ENCODE measurements at places on chromosomes 4 and X.
A peak's percentile ranks its signal among the peaks of the same experiment; 100 is the strongest.

DNA sequence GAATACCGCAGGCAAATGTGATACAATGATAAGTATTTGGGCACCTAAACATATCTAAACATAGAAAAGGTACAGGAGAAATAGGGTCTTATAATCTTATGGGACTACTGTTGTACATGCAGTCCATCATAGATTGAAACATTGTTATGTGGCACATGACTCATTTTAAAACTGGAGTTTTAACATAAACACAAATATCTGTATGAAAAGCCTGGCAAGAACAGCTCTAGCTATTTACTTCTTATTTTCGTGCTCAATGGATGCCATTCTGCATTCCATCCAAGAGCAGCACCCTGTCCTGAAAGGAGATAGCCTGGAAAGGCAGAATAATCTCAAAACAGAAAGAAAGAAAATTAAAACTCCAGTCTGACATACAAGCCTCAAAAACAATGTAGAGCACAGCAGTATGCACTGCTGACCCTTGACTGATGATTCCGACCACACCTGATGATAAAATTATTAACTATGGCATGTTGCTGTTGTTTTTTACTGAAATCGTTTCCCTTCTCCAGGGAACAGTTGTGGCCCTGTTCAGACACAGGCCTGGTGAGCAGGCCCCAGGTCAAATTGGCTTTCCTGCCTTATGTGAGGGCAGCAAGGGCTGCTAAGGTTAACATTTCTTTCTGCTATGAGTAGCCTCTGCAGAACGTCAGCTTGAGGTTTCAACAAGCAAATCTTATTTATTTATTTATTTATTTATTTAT, 152.7 kb downstream of the APBB2 start:
- DNase-seq = no peak

DNA sequence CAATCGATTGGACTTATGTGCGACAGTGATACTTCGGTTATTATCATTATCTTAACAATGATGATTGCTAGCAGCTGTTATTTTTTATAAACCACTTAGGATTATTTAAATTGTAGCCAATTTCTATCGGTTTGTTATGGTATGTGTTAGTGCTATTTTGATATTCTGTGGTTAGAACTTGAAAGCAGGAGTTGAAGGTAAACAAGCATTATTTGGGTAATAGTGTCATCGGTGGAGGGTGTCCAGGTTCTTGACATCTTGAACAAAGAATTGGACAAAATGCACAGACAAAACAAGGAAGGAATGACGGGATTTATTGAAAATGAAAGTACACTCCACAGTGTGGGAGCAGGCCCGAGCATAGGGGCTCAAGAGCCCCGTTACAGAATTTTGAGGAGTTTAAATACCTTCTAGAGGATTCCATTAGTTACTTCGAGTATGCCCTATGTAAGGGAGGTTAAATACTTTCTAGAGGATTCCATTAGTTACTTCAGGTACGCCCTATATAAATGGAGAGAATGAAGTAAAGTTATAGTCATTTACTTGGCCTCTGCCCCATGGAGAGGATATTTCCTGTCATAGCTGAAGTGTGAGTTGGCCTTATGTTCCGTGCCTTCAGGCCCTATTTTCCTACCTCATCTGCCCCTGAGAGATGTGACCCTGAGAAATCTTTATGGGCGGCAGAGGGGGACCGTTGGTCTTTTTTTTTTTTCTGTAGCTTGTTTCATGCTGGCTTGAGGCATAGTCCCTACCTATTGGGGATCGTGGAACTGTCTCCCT, 13.1 kb downstream of the MOB1B start:
- no peak for DNase-seq

GRCh38 chrX:42269186-42269585, 345.8 kb upstream of the CASK start:
- DNase-seq = no peak

DNA sequence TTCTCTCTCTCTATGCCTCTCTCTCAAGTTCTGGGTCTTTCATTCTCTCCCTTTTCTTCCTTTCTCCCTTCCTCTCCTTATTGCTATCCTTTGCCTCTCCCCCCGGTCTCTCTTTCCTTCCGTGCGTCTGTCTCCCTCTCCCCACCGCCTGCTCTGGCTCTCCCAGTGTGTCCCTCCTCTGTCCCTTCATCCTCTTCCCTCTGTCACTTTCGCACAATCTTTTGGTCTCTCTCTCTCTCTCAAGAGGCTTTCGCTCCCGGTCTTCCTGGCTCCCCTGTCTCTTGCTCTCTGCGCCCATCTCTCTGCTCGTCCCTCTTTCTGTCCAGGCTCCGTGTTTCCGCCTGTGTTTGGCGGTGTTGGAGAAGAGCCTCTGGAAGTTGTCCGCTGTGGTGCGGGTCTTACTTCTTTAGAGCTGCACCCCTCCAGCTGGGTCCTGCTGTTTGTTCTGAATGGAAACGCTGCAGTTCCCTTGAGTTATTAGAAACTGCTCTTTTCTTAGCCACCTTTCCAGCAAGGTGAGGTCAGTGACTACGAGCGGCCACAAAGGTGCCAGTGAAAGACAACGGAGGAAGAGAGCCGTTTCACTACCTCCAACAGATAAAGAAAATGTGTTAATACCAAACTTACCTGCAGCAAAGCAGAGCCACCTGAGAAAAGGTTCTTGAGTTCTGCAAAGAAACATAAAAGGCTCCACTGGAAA, 1.1 kb downstream of the BMPR1B start:
- no peak for DNase-seq

- DNase-seq = peak; percentile 90
Observed at GRCh38 chr4:153084980-153085630, 119.1 kb upstream of the TRIM2 start.

- DNase-seq = no peak
Observed at GRCh38 chr4:11894221-11894620, 465.5 kb upstream of the HS3ST1 start.

GRCh38 chr4:151215295-151215694, 61.7 kb upstream of the PRSS48 start:
- DNase-seq = no peak

DNA sequence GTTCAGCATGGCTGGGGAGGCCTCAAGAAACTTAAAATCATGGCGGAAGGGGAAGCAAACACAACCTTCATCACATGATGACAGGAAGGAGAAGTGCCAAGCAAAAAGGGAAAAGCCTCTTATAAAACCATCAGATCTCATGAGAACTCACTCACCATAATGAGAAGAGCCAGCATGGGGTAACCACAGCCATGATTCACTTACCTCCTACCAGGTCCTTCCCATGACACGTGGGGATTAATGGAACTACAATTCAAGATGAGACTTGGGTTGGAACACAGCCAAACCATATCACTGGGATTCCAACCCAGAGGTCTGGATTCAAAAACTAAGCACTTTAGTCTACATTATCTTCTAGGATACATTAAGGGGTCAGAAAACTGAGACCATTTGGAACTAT, 609.6 kb upstream of the SPANXN1 start:
- no peak for DNase-seq

GRCh38 chrX:54825716-54826438, 18.3 kb downstream of the MAGED2 start:
- DNase-seq = no peak

DNA sequence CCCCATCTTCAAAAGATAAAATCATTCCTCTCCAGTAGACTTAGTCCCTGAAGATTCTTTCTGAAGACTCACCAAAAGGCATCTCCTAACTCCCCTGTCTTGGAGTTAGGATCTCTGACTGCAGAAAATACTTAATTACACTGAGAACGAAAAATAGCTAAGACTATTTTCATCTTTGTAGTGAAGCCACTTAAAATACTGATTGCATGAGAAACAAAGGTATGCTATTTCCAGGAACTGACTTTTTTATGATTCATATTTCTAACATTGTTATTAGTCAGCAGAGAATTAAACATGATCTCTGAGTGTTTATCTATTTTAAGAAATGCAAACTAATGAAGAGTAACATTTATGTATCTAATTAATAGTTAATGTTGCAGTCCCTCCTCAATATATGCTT, 71.8 kb upstream of the NR3C2 start:
- DNase-seq = no peak

DNA sequence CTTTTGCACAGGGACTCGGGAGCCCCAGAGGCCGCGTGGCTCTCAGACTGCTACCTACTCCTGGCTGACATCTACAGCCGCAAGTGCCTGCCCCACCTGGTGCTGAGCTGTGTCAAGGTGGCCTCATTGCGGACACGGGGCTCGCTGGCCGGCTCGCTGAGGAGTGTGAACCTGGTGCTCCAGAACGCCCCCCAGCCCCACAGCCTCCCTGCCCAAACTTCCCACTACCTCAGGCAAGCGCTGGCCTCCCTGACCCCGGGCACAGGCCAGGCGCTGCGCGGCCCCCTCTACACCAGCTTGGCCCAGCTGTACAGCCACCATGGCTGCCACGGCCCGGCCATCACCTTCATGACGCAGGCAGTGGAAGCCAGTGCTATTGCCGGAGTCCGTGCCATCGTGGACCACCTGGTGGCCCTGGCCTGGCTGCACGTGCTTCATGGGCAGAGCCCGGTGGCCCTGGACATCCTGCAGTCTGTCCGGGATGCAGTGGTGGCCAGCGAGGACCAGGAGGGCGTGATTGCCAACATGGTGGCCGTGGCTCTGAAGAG, 28.8 kb downstream of the SH3TC1 start:
- no peak for DNase-seq

- DNase-seq = no peak
Observed at GRCh38 chrX:9351126-9351525, 113.7 kb upstream of the TBL1X start.

DNA sequence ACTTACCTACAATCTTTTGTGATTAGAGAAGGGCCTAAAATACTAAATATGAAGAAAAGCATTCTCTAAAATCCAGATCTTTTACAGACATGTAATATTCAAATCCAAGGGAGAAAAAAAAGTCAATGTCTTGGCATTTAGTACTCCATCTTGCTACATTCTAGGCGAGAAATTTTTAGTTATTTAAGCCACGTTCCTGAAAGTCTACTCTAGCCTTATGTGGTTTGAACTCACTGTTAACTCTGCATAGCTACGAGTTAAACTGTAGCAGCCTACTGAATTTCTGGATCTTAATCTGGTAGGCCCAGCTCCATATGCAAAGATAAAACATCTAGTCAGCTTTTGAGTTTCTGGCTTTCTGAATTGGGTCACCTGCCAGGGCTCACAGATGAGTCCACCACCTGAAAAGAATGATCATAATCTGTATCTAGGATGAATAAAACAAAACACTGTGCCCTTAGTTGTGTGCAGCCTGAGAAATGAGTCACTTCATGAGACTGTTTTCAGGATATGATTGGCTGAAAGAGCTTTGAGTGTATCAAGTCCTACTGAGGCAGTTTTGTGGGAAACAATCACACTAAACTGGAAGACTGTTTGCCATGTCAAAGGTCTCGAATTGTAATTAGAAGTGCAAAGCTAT, 3.2 kb upstream of the NEK1 start:
- no peak for DNase-seq

DNA sequence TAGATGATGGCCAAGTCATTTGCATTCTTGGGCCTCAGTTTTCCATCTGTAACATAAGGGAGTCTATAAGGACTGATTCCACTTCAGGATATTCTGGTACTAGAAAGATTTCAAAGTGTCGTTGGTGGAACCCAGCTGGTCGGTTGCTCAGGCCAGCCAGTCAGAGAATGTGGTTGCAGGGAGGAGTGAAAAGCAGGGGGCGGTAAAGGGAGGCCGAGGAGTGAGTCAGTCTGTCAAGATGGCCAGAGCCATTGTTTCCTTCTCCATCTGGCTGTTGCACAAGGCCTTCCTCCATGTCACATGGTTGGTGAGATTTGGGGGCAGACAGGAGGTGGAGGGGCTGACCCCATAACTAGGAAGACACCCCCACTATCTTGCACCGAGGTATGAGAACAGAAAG, 38.2 kb downstream of the STARD8 start:
- DNase-seq = no peak

- no peak for DNase-seq
Observed at GRCh38 chr4:153212736-153213135, 8.5 kb downstream of the TRIM2 start.

- DNase-seq = no peak
Observed at GRCh38 chrX:30504309-30504708, 73.3 kb downstream of the TASL start.

GRCh38 chr4:16814361-16814760, 84.1 kb downstream of the LDB2 start:
- DNase-seq = no peak

GRCh38 chrX:72027914-72028307, 103.8 kb downstream of the RTL5 start:
- no peak for DNase-seq

- no peak for DNase-seq
Observed at GRCh38 chr4:75643651-75644050, 13.3 kb upstream of the CDKL2 start.

DNA sequence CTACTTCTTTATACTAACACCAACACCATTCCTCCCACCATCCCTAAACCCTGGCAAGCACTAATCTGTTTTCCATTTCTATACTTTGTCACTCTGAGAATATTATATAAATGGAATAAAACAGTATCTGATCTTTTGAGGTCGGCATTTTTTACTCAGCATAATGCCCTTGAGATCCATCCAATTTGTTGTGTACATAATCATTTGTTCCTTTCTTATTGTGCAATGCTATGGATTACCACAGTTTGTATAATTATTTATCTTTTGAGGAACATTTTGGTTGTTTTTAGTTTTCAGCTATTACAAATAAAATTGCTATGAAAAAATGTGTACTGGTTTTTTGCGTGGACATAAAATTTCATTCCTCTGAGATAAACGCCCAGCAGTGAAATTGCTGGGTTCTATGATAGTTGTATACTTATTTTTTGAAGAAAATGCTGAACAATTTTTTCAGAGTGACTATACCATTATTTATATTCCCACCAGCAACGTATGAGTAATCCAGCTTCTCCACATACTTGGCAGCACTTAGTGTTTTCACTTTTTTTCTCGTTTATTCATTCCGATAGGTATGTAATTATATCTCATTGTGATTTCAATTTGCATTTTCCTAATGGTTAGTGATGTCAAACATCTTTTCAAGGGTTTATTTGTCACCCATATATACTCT, 154.3 kb upstream of the DCAF8L1 start:
- no peak for DNase-seq

DNA sequence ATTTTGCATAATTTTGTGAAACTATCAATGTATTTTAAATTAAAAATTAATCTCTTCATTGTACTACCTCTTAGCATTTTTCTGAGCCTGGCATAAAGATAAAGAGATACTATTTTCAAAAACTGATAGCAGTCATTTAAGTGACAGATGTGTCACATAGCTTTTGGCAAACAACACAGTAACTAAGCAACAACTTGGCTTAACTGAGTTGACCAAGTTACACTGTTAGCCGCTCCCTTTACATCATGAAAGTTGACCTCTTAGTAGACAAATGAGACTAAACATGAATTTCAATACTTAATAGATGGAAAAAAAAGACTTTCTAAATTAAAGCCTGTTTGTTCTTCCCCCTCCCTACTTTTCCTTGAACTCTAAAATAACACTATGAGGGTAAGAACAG, 62.0 kb downstream of the ATP8A1 start:
- no peak for DNase-seq

GRCh38 chrX:139179592-139179991, 350.9 kb upstream of the F9 start:
- DNase-seq = no peak

- no peak for DNase-seq
Observed at GRCh38 chr4:78311306-78311705, 240.3 kb upstream of the ANXA3 start.

GRCh38 chr4:89899152-89899551, 4.5 kb downstream of the MMRN1 start:
- no peak for DNase-seq

All from activated CD8-positive, alpha-beta memory T cell treated with anti-CD3 and anti-CD28 coated beads for 48 hours (primary cell).